ENCODE measurements at places on chromosomes 1 and 21.

DNA sequence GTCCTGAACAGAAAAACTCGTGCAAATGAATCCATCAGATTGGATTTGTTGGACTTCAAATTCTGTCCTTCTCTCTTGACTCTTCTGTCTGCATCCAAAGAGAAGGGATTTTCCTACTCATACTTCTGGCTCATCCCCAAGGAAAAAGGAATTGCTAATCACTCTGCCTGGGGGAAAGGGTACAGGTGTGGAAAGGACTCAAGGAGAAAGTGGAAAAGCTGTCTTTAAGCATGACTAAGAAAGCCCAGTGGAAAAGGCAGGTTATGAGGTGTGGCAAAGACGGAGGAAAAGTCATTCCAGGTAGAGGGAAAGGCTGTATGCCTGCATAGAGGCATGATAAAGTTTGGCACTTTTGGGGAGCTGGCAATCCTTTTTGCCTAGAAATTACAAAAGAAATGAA lies 43.4 kb downstream of the PTGS2 start:
- no peaks in the 10 kb centered on the region for H3K36me3 ChIP-seq
- no peaks in the 10 kb centered on the region for H3K4me1 ChIP-seq
- H3K4me3 ChIP-seq = no peak overlapping the region

- DNase-seq = no peak
- no peak overlapping the region for H3K4me3 ChIP-seq
- H3K27ac ChIP-seq = peak overlapping the region; percentile 34
- H3K27me3 ChIP-seq = no peaks in the 10 kb centered on the region
Observed at GRCh38 chr1:25805863-25806225, 5.9 kb downstream of the SELENON start.

GRCh38 chr1:14516974-14517840 lies 81.3 kb upstream of the KAZN start:
- no peaks in the 10 kb centered on the region for H3K4me1 ChIP-seq
- no peak for DNase-seq
- no peak overlapping the region for H3K4me3 ChIP-seq
- no peaks in the 10 kb centered on the region for H3K27me3 ChIP-seq

DNA sequence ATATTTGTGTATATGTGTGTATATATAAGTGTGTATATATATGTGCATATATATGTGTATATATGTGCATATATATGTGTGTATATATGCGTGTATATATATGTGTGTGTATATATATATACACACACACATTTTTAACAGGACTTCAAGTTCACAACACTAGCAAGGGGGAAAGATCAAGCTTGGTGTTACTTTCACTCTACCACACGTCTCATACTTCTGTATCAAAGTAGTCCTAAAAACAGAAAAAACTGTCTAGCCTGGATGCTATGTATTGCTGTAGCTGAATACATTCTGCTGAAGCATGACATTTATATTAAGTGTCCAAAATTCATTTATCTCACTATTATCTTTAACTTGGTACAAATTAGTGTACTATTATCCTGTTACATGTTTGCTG lies 17.9 kb upstream of the ATP6V1G3 start:
- H3K4me3 ChIP-seq = no peak overlapping the region
- no peak overlapping the region for H3K27ac ChIP-seq
- no peaks in the 10 kb centered on the region for H3K27me3 ChIP-seq
- no peaks in the 10 kb centered on the region for H3K4me1 ChIP-seq
- H3K36me3 ChIP-seq = no peaks in the 10 kb centered on the region

DNA sequence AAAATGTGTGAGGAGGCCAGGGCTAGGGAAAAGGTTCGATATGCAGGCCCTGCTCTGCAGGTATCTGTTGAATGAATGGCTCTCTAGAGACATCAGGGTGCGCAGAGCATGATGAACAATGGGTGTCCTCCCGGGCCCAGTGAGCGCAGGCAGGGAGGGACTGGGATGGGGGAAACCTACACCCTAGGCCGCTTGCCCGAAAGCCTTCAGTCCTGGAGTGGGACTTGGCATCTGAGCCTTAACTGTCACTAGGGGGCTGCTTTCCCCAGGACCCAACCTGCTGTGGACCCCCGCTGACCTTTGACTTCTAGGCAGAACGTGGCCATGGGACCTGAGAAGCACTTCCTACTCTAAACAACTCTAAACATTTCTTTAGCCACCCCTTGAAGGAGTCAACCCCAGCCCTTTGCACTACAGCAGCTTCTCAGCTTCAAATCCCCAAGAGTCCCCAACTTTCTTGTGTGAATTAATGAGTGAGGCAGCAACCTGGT lies 444 bp upstream of the MAP3K6 start:
- H3K27me3 ChIP-seq = no peaks in the 10 kb centered on the region
- H3K27ac ChIP-seq = peak overlapping the region; percentile 96
- DNase-seq = no peak
- H3K4me1 ChIP-seq = peaks cover 40% of the 10 kb centered on the region
- H3K36me3 ChIP-seq = peaks cover 25% of the 10 kb centered on the region

DNA sequence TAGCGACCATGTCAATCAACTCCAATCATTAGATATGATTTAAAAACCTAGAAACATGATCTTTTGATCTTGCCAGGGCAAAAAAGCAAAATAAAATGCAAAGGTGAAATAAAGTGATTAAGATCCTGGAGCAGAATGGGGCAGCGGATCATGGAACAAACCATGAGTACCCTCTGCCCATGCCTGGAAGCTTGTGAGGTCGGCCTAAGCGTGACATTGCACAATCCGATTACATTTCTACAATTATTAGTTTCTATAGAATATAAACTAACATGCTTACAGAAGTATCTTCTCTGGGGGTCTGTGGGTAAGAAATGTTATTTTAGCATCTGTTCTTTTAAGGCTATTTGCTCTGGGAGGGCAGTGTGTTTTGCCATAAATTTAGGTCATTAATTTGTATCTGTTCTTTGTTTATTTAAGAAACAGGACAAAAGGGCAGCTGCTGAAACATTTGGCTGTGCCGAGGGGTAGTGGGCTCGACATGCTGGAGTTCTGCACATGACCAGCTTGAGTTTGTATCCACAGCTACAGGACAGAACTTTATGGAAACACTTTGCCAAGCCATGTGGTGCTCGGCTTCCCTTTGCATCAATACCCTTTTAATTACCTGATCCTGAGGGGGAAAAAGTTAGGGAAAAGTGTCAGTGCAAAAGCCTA lies 55.9 kb downstream of the ZBTB18 start:
- no peaks in the 10 kb centered on the region for H3K27me3 ChIP-seq
- no peak overlapping the region for H3K4me3 ChIP-seq
- no peaks in the 10 kb centered on the region for H3K4me1 ChIP-seq
- H3K27ac ChIP-seq = no peak overlapping the region
- no peaks in the 10 kb centered on the region for H3K36me3 ChIP-seq

DNA sequence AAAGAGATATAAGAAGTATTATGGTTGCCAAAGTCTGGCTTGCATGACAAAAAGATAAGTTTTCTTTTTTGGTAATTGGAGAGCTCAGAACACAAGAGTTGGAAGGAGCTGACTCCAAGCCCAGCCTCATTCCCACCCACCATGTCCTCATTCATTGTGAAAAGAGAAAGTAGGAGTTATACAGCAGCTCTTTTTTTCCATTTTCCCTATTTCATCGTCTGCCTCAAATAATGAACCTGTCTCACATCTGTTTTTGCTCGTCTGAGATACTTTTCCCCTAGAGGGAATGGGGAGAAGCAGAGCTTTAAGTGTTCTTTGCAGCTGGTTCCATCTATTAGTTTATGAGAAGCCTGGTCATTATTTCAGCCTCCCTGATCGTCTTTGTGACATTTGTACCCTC lies 34.7 kb downstream of the AGT start:
- peaks cover 9% of the 10 kb centered on the region for H3K4me1 ChIP-seq
- H3K4me3 ChIP-seq = no peak overlapping the region
- H3K27me3 ChIP-seq = no peaks in the 10 kb centered on the region
- no peak for DNase-seq
- H3K36me3 ChIP-seq = peaks cover 82% of the 10 kb centered on the region

- no peaks in the 10 kb centered on the region for H3K27me3 ChIP-seq
- H3K27ac ChIP-seq = no peak overlapping the region
- no peak overlapping the region for H3K4me3 ChIP-seq
- H3K36me3 ChIP-seq = no peaks in the 10 kb centered on the region
- DNase-seq = no peak
Observed at GRCh38 chr1:201937624-201938213, 8.6 kb downstream of the LMOD1 start.

DNA sequence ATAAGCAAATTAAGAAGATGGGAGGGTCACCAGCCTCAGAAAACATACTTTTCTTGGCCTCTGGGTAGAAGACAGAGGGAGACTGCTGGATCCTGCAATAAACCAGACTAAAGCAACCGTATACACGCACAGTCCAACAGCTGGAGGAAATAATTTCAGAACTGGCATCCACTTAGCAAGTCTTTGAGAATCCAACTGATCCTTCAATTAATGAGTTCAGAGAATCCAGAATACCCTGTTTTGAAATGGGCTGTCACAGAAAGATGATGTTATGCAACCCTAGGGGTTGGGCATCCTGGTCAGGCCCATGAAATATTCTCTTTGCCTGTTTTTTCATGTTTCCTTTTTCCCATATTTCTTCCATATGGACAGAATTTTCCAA lies 134.0 kb upstream of the MAGI3 start:
- H3K36me3 ChIP-seq = no peaks in the 10 kb centered on the region
- H3K4me1 ChIP-seq = peaks cover 8% of the 10 kb centered on the region
- no peak overlapping the region for H3K4me3 ChIP-seq
- H3K27ac ChIP-seq = peak overlapping the region; percentile 78
